GDM1 (cell line): ENCODE measurements at places on chromosomes 7 and 10.

DNA sequence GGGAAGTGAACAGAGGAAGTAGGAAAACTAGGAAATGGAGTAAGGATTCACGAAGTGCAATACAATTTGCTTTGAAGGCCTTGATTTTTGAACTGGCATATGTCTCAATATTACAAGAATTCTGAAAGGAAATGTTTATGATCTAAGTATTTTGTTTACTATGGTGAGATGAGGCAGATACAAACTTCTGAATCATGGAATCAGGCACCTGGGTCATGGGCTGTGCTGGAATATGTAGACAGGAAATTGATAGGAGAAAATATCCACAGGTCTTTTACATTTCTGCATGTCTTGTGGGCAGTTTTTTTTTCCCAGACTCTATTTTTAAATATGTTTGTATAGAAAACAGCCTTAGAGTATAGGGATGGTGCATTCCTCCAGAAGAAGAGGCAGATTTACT lies 117.1 kb downstream of the PPP1R3A start:
- no peak for DNase-seq

GRCh38 chr7:66769833-66770512 lies 29.4 kb downstream of the RABGEF1 start:
- no peak for DNase-seq

DNA sequence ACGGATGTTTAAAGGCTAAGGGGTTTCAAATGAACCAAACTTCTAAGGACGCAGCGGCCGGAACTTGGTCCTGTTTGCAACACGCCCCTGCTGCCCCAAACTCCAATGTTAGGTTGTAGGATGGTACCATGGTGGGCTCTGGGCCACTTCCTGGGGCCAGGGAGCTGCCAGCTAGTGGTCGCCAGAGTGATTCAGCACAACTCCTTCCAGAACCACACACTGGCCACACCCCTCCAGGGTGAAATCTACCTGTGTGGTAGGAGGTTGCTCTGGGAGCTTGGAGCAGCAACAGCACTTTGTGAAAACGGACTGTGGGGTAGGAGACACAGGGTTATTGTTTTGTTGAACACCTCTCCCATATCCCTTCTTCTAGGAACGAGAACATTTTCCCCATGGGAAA lies 161.1 kb downstream of the FANK1 start:
- DNase-seq: no peak

DNA sequence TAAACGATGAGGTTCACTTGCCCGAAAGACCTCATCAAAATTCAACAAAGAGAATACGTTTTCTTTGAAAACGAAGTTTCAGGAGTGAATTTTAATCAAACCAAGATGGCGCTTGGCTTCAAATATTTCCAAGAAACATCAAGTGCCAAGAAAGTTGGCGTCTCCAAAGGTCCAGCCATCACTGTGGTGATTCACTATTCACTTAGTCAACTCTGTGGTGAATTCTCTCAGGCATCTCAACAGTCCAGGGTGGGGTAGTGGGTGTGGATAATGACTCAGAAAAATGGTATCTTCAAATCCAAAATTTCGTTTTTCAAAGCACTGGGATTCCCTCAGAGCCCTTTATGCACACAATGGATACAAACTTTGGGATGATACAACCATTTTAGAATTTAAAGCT lies 133.1 kb downstream of the SVIL start:
- DNase-seq: no peak

DNA sequence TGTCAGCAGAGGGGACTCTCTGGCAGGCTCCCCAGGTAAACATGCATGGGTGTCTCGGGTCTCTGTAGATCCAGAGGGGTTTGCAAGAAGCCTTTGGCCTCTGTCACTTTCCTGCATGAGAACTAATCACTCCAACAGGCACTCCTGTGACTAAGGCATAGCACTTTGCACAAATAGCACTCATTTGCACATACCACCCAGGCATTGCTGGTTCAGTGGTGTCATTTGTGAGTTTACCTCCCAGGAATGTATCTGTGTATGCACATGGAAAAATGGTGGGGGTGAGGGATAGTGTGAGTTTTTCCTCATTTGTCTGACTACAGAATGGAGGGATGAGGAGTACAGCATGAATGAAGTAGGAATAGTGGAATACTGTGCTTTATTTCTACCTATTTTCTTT lies 39.5 kb downstream of the CNNM1 start:
- no peak for DNase-seq

DNA sequence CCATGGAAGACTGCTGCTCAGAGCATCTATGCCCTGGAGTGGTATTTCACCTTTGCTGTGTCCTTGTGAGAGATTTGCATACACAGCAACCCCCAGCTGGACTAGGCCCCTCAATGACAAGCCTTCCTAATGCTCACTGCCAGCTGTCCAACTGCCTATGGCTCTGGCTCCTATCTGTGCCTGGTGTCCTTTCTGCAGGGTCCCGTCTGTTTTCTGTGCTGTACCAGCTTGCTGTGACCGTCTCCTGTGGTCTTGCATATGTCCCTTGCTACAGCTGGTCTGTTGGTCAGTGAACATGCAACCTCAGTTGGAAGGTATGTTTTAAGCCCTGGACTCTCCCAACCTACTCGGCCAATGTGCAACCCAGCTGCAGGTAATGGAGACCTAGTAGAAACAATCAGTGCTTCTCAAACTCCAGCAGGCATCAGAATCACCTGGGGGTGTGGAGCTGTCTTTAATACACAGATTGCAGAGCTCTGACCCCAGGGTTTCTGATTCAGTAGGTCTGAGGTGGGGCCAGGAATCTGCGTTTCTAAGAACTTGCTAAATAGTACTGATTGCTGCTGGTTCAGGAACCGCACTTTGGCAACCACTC lies 306.4 kb upstream of the ZNF32 start:
- no peak for DNase-seq

GRCh38 chr10:17123961-17124360 lies 5.7 kb downstream of the CUBN start:
- no peak for DNase-seq

DNA sequence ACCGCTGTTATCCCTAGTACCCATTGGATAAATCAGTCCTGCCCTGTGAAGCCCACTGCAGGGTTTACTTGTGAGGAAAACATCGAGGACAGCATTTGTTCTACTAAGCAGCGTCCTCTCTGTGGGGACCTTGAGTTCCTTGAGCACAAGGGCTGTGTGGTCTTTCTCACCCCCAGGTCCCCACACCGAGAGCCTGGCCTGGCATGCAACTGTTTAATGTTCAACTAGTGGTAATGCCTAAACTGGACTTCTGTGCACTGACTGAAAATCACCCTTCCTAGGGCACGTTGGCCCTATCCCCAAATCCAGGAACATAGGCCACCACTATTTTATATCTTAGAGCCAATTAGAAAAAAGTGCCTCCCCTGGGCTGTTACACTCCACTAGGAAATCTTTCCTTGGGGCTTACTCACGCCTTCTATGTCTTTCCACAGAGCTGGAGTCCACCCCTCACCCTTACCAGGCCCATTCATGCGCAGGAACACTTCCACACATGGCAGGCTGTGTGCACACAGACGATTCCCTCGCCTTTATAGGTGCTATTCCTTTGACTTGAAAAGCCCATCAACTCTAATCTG lies 1.7 kb upstream of the TMEM213 start:
- DNase-seq: no peak

- DNase-seq: no peak
Observed at GRCh38 chr10:18423058-18423637, 228.2 kb downstream of the NSUN6 start.

- no peak for DNase-seq
Observed at GRCh38 chr10:44673245-44673983, 237.7 kb upstream of the TMEM72 start.

GRCh38 chr10:126930131-126930882 lies 25.1 kb downstream of the DOCK1 start:
- no peak for DNase-seq

- no peak for DNase-seq
Observed at GRCh38 chr10:125056161-125057132, 103.9 kb downstream of the CTBP2 start.

DNA sequence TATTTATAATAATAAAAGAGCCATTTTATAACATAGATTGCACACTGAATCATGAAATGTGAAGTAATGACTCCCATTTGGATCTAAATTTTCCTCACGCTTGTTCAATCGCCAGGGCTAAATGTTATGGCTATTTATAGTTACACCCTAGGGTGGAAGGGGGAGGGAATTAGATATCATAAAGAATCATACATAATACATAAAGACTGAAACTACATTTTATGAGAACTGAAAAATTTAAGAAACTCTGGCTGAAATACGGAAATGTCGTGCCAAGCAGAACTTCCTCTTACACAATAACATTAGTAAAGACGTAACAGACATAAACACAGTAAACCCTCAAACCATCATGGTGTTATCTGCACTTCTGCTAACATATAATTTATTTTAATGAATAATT lies 327.5 kb upstream of the PHF14 start:
- no peak for DNase-seq

DNA sequence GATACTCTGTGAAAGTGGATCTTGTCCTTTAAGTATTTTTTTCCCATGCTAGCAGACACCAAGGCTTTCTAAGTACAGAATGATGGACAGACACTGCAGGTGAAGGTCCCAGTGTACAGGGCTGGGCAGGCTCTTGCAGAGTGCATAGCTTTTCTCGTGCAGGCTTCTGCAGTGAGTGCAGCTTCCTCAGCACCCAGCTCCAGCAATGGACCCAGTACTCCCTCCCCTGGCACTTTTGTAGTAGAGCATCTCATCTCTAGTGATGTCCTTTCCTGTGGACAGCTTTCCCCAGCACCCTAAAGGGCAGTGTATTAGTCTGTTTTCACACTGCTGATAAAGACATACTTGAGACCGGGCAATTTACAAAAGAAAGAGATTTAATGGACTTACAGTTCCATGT lies 104.3 kb downstream of the CUL2 start:
- no peak for DNase-seq

- no peak for DNase-seq
Observed at GRCh38 chr10:108275895-108276685, 1111.6 kb upstream of the SORCS1 start.

- DNase-seq: no peak
Observed at GRCh38 chr10:8298896-8299570, 244.5 kb downstream of the GATA3 start.

GRCh38 chr10:128069351-128070051 lies 56.7 kb downstream of the MKI67 start:
- peak; percentile 59 for DNase-seq

DNA sequence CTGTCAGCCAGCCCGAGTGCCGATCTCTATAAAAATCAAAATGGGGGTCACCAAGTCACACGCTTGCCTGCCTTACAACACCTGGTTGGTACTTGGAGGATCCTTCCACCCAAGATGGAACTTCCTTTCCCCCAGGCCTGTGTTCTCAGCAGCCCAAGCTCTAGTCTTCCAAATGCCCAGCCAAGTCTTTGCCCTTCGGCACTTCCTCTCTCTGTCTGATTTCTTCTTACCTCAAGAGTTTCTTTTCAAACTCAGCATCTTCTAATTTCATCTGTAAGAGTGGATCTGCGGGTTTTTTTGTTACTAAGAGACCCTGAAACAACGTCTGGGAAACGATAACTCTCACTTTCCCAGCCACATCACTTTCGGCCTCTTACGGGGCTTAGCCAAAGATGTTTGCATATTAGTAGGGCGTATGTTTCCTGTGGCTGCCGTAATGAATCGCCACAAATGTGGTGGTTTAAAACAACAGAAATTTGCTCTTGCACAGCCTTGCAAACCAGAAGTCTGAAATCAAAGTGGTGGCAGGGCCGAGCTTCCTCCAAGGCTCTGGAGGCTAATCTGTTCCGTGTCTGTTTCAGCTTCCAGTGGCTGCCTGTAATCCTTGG lies 219.9 kb downstream of the TCF7L2 start:
- DNase-seq: peak; percentile 17

DNA sequence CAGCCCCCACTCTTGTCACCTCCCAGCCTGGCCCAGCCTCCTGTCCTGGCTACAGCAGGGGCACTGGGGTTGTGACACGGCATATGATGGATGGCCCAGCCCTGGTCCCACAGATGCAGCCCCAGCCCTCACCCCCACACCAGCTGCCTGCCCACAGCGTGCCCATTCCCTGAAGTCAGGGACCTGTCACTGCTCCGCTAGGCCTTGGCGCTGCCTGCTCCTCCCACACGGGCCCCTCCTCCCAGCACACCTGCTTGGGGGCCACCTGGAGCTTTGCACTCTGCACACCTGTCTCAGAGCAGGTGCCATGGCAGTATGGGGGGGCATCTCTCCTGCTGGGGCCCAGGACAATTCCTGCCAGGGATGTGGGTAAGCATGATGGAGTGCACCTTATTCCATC lies 3.5 kb downstream of the GCK start:
- DNase-seq: no peak

DNA sequence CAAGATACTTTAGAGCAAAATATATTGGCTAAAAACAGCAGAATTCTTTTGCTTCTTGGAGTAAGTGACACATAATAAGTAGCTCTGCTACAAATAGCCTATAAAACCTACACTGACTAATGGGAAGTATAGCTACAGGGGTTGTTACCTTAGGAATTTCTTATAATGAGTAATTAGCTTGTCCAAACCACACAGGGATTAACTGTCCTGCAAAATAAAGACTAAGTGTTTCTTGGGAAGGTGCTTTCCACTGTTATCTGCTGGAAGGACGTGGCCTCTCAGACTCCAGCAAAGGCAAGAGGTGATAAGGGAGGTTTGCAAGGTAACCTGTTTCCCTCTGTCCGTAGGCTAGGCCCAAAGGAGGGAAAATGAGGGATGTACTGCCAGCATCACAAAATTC lies 302.4 kb downstream of the DOCK4 start:
- no peak for DNase-seq

- DNase-seq: no peak
Observed at GRCh38 chr10:84933402-84933801, 605.0 kb downstream of the CCSER2 start.

DNA sequence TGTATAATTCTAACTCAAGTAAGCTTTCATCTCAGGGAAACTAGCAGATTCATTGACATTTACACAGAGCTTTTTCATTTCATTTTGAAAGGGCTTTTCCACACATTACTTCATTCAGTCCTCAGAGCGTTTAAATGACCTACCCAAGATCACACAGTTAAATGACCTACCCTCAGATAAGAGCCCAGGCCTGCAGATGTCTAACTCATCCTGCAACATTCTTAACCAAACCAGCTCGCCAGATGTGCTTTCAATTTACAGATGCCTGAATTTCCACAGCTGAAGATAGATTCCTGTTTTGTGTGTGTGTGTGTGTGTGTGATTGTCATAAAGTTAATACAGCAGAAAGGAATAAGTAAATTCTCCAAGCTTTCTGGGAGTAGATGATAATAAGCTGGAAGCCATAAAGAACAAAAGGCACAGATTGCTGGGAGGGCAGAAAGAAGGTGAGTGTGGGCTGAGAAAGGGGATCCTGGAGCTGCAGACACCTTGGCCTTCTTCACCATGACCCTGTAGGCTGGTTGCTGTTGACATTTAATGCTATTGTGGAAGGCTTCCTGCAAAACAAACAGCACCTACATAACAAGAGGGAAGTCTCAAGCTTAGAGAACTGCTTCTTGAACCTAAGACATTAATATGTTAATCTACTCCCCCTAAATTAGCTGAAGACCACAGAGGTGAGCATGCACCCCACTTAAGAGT lies 489.7 kb upstream of the CELF2 start:
- no peak for DNase-seq

DNA sequence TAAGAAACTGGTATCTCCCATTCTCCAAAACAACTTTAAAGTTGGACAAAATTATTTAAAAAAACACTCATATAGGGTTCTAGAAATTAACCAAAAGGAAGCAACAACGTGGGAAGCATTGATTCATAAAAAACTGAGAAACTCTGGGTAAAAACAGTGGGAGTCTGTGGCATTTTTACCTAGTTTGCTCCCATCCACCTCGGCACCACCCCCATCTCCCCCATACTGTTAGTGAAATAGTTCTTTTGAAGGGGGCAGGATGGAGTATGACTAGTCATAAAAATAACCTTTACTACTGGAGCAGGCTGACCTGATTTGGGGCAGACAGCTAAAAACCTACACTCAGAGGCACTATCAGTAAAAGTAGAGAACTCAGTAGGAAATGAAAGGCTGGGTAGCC lies 123.2 kb downstream of the AVL9 start:
- no peak for DNase-seq
